ENCODE measurements at places on chromosomes 5 and 9.

- DNase-seq: no peak
Observed at GRCh38 chr5:68533051-68533450, 317.5 kb downstream of the PIK3R1 start.

- peak; percentile 92 for DNase-seq
Observed at GRCh38 chr9:99385814-99386279, 163.8 kb downstream of the SEC61B start.

DNA sequence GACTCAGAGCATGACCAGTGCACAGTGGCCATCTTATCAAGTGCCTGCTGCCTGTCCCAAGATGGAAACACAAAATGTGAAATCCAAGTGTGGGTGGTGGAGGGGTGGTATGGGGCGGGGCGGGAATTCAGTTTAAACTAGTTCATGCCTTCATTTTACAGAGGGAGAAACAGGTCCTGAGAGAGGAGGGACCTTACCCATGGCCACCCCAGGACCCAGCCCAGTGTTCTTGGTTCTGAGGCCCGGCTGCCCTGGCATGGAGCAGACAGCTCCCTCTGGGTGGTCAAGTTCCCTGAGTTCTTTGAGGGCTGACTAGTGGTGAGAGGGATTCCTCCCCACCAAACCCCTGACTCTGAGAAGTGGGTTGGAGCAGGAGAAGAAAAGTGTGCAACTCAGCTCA lies 20.8 kb downstream of the KCNIP1 start:
- no peak for DNase-seq

GRCh38 chr5:32842813-32843530 lies 131.9 kb downstream of the NPR3 start:
- no peak for DNase-seq

Data from NCI-H524 (cell line).